Stimulated activated CD8-positive, alpha-beta memory T cell treated with anti-CD3 and anti-CD28 coated beads, Interleukin-7, amount 100 ng/mL, for 1 hour (primary cell): ENCODE measurements at places on chromosomes 7 and 10.

- DNase-seq, result no peak
These were observed 40.9 kb downstream of the HDAC9 start for GRCh38 chr7:18536486-18536885.

GRCh38 chr7:127383123-127383835, 9.2 kb downstream of the ZNF800 start:
- DNase-seq, result no peak

GRCh38 chr7:45897042-45897690, 8.9 kb downstream of the IGFBP1 start:
- no peak for DNase-seq

DNA sequence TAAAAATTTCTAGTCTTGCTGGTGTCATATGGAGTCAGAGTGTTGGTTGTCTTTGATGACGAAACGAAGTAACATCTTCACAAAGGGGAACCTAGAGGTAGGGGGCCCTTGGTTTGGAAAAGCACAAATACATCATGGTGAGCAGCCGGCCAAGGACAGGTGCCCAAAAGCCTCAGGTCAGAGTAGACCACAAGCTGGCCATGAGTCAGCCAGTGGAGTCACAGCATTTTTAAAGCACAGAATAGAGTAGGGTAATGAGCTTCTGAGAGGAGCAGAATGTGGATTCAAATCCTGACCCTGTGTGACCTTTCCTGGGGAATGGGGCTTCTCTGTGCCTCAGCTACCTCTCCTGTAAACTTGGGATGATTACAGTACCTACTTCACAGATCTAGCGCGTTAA, 5.3 kb downstream of the CAMK2B start:
- DNase-seq, result no peak

GRCh38 chr10:82267465-82267864, 392.5 kb downstream of the NRG3 start:
- no peak for DNase-seq

- peak; percentile 80 for DNase-seq
These were observed 4.6 kb upstream of the VGF start for GRCh38 chr7:101169838-101170551.

- peak; percentile 14 for DNase-seq
These were observed 327.8 kb upstream of the C7orf33 start for GRCh38 chr7:148262721-148263229.

- no peak for DNase-seq
These were observed 410.0 kb downstream of the HTR7 start for GRCh38 chr10:90447831-90448230.

- no peak for DNase-seq
These were observed 46.6 kb upstream of the ADRA2A start for GRCh38 chr10:111030042-111030750.

GRCh38 chr7:144388950-144389349, 14.5 kb downstream of the NOBOX start:
- DNase-seq, result no peak

DNA sequence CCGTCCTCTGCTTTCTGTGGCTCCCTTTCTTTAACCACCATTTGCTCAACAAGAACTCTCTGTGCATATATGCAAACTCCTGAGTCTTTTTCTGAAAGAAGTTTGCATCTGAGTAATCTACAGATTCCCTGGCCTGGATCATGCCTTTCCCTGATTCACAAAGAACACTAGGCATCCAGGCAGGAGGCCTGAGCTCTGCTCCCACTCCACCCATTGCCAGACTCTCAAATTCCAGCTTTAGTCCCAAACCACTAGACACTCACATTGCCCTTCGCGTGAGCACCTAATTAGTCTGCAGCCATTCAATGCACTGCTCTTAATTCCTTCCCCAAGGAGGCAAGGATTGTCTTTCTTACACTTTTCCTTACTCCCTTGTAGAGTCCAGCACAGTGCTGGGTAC, 60.9 kb downstream of the ABCC2 start:
- DNase-seq, result no peak

DNA sequence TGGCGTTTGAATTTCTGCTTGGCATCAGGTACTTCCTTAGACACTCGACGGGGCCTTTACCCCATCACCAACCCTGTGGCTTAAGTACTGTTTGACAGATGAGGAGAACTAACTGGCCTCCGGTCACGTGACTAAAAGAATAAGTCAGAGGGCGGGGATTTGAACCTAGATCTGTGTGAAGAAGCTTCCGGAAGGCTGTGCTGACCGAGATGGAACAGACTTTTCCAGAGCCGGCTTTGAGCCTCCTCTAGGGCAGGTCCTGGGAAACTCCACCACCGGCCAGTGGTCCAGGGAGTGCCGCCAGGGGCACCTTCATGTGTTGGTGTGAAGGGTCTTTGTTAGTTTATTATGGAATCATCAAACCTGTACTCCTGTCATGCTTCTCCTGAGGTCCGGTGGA, 26.9 kb downstream of the CAMK1D start:
- DNase-seq, result no peak

DNA sequence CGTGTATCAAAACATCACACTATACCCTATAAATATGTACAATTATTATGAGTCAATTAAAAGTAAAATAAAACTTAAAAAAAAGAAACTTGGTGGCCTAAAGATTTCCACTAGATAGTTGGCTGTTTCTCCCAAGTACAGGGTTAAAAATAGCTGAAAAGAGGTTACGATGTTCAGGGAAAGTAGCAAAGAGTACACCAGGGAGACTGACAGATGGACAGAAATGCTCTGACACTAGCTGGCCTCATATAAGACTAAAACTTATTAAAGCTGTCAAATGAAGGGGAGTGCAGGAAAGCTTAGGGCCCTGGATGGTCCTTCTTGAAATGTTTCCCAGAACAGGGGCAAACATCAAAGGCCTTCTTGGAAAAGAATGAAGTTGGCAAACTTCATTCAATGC, 51.3 kb downstream of the TCAF1 start:
- no peak for DNase-seq

- no peak for DNase-seq
These were observed 99.4 kb downstream of the CCDC3 start for GRCh38 chr10:12902135-12902572.

GRCh38 chr7:77698042-77698625, 1.9 kb downstream of the RSBN1L start:
- no peak for DNase-seq

DNA sequence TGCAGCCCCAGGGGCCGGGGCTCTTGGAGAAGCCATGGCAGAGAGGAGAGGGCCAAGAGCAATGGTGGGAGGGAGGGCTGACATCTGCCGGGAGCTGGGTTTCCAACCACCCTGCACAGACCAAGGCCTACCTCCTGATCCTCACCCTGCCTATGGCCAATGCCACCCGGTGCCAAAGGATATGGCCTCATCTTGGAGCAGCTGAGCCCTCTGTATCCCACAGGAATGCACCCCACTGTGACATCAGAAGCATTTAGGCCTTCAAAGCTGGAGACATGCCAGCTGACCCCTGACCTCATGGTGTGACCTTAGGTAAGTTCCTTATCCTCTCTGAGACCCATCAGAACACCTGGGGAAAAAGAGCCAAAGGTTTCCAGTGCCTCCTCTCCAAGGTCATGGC, 113.6 kb upstream of the ZMIZ1 start:
- DNase-seq, result no peak

DNA sequence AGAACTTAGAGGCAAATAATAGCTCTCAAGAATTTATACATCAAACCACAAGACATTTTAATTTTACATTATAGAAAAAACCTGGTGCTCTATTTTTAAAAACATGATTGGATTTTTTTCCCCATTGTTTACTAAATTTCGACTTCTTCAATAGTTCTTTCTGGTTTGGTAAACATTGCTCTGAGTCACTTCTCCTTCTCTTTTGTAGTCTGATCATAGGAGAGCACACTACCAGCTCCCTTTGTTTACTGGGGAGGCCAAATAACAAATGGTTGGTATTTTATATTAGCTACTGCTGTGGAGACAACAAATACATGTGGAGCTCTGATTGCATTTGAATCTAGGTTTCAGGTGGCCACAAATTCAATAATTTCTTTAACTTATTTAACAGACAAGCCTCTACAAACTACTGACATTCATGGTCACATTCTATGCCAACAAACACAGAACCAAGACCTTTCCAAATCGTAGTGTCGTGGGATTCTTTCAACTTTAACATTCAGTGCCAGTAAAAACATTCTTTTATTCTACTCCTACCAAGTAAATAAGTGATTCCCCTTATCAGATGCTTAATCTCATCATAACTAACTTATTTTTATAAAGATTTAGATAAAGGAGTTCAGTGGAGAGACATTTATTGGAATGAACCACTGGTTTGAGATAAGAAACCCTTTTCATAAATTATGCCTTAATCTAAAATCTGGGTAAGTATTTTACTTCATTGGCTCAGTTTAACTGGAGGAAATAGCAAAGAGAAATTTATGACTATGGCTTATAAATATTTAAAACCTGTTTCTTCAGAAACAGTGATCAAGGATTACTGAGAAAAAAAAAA, 17.7 kb upstream of the FXYD4 start:
- DNase-seq, result no peak
